H7 (cell line): ENCODE measurements at places on chromosomes 1 and 21.

- DNase-seq = no peak
Observed at GRCh38 chr1:117077267-117077666, 17.1 kb downstream of the TTF2 start.

- no peak for DNase-seq
Observed at GRCh38 chr1:234620272-234621126, 10.5 kb upstream of the IRF2BP2 start.

GRCh38 chr1:243621973-243622372, 228.1 kb downstream of the AKT3 start:
- DNase-seq = no peak

- no peak for DNase-seq
Observed at GRCh38 chr1:85372683-85373377, 92.1 kb downstream of the DDAH1 start.

- no peak for DNase-seq
Observed at GRCh38 chr1:58657082-58657481, 42.8 kb downstream of the MYSM1 start.

DNA sequence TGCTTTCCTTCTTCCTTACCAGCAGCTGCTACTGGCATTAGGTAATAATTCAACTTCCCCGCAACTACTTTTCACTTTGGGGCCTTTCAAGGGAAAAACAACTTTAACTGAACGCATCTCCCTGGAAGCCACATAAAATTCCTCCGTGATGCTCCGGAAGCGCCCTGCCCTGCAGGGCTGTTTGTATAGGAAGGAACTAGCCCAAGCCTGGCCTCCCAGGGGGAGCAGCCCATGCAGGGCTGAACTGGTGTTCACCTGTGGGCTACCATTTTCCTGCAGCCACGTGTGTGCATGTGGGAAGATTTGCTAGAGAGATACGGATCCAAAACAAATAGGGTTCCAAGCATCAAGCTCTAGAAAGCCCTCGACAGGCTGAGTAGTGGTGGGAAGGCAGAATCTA, 14.4 kb downstream of the CLDN14 start:
- no peak for DNase-seq

DNA sequence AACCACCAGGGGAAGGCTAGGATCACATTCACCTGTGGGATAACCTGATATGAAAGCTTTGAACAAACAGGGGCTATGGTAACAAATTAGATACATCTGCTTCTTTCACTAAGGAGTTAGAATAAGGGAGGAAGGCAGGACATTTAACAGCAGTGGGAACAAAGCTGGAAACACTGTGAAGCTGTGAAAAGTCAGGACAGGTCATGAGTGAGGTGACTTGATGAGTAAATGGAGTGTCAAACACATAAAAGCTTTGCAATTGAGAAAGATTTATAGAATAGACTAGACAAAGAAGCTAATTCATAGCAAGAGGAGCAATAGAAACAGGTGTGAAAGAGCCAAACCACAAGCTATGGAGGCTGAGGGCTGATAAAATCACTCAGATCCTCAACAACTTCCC, 110.0 kb downstream of the ASTN1 start:
- DNase-seq = no peak

DNA sequence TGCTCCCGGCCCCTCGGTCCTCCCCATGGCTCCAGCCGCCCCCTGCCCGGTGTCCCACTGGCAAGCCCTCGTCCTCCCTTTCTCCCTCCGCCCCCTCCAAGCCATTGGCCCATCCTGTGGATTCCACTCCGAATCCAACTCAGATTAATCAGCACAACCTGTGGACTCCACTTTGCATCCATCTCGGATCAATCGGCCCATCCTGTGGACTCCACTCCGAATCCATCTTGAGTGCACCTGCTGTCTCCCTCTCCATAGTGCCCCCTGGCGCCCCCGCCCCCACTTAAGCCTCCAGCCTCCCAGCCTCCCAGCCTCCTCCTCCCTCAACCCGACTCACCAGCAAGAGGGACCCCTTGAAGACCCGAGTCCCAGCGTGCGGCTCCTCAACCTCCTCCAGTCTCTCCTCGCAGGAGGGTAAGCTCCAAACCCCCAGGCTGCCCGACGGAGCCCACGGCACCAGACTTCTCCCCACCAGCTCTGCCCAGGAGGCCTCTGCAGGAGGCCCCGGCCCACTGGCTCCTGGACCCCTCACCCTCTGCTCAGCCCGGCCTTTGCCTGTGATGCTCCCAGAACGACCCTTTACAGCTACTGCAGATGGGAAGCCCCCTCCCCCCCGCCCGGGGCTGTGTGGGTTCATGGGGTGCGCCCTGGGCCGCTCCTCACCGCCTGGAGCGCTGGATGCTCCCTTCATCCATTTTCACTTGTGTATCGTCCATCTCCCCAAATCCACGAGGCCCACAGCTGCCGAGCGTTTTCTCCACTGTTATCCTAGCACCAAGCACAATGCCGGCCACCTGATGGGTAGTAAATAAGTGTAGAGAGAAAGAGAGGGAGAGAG, 40.6 kb upstream of the TSPEAR start:
- peak; percentile 64 for DNase-seq

DNA sequence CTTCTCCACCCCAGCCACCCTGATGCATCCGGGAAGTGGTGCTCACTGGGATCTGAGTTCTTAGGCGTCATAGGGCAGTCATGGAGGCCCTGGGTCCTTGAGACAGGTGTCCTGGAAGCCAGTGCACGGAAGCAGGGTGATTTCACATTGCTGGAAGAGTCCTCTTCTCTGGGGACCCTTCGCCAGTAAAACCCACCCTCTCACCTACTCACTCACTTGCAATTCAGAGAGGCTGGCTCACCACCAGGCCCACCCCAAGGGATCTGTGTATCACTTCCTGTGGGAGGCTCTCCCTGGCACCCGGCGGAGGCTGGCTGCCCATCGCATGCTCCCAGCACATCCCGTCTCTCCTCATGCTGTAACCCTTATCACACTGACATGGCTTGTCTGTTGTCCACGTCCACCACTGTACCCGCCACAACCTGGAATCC, 40.2 kb upstream of the EPS8L3 start:
- DNase-seq = no peak

GRCh38 chr1:116817582-116818064, 63.4 kb downstream of the CD2 start:
- peak; percentile 80 for DNase-seq
